ENCODE measurements at places on chromosomes 5 and 9.

- no peak for DNase-seq
These were observed 16.8 kb upstream of the PHF19 start for GRCh38 chr9:120893611-120894307.

DNA sequence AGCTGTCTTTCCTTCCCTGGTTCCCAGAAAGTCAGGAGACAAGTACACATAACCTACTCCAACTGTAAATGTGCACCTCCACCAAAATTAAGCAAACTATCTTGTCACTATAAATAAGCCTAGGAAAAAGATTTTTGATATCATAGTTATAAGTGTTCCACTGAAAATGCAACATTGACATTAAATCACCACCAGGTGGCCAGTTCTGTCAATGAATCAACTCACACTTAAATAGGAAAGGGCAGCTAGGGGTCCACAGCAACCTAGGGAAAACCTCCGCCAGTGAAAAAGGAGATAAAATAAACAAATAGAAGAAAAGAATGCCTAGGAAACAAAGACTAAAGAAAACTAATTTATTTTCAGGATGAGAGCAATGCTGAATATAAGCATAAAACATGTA is 243.0 kb upstream of the PTPRD start:
- DNase-seq: peak; percentile 3

DNA sequence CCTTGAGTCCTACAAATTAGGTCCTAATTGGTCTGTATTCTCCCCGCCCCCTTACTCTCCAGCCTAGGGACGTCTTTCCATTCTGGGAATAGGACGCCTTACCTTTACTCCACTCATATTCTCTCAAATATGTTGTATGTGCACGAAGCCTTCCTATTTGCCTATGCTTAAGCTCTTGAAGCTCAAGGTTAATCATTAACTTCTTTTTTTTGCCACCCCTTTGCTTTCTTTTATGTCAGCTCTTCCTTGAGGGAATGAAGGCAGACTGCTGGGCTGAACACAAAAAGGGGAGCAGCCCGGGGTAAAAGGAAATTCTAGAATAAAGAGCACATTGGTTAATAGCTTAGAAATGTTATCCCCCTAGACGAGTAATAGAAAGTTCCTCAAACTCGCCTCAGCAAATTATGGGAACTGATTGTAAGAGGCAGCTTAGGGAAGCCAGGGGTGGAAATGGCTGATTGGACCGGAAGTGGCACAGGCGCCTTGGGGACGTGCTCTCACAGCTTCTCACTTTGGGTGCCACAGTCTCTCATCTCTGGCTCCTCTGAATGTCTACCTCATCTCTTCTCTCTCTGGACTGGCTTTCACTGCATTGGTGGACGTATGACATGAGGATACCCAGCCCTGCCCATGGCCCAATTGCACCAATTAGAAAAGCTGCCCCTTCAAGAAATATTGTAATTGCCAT is 122.3 kb upstream of the IL12B start:
- DNase-seq: no peak

- DNase-seq: no peak
These were observed 119.8 kb downstream of the GADD45G start for GRCh38 chr9:89724659-89725058.

Measured in Ammon's horn (tissue), 1 donor.